Caco-2 (cell line): ENCODE measurements at places on chromosomes 4 and X.

DNA sequence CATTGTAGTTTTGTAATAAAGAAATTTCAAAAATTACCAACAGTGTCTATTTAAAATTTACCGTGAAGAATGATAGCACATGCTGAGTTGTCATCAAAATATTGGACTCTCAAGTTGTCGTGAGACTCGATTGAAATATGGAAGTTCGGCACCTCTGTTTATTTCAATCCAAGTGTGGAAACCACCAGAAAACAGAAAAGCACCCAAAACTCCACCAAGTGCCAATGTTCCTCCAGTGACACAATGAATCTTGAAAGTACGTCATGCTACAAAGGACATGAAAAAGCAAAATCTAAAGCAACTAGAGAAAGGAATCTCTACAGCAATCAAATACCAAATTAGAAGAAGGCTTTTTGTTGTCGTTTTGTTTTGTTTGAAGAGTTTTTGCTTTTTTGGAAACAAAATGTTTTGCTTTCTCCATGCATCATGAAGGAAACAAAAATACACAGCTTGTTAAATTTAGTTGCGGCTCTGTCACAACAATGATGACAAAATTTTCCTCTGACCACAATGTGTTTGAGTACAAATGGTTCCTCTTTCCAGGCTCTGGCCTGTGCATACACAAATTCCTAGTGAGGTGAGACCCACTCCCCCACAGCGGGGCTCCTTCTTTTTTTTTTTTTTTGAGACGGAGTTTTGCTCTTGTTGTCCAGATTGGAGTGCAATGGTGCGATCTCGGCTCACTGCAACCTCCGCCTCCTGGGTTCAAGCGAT lies 9.6 kb upstream of the IL13RA1 start:
- no peak for DNase-seq

- DNase-seq, result no peak
These were observed 81.8 kb downstream of the TEX11 start for GRCh38 chrX:70826715-70827114.

DNA sequence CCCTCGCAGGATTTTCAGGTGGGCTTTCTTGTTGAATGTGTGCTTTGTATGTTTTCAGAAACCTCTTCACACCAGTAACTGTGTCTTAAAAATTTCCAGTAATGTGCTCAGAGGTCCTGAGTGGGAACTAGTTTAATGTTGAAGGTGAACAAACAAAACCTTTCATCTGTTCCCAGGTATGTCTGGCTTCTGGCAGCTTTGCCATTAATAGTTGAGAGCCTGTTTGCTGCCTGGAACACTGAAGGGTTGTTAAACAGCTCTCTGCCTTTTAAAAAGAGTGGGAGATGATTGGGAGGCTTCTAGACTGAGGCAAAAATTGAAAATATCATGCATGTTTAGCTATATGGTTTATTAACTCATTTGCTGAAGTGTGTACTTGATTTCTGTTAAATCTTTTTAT lies 161.2 kb upstream of the AGTR2 start:
- DNase-seq, result no peak

DNA sequence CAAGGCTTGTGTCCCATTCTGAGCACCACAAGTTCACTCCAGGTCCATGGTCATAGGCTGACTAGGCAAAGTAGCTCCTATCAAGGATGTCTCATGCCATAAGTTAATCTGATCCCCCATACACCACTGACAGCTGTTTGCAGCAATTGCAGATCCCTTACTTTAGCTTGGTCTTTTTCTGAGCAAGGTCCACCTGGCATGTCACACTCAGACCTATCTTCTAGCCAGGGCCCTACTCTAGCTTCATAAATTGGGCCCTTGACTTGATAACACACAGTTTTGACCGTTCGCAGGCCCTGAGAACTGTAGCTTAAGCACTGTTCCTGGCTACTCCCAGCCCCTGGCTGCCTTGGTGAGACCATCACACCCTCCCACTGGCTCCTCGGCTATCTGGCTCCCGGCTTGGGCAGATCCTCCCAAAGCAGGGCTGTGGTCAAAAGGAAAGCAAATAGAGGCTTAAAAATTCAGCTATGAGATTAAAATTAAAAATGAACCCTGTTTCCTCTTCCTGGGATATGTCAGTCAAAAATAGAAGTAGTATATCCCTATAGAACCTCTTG lies 427.4 kb downstream of the RAB28 start:
- DNase-seq, result no peak

DNA sequence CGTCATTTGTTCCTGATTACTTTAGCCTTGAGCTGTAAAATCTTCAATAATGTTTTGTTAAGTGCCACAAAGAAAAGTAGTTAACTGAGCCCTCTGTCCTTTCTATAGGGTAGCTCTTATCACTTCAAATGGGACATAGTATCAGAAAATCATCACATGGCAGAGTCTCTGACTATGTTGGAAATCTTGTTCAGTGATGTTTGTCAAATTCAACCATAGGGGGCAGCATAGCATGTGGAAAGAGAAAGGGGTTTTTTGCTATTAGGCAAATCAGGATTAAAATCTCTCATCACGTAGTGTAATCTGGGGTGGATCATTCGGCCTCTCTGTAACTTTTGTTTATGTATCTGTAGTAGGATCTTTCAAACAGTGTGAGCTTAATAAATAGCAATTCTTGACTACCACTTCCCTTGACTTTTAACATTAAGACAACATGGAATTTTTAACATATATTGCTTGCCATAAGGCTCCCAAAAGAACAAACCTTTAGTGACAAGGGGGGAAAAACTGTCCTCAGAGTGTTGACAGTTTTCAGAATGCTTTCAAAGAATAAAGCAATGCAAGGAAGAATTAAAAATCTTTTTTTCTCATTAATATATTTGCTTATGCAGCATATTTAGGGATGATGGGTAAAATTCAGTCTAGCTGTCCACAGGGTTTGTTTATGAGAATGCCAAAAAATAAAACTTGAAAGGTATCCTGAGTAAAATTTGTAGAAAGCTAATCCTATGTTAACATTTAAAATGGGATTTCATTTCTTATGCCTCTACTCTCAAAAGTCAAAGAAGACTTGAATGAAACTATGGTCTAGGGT lies 127.2 kb downstream of the FBXW7 start:
- DNase-seq, result no peak

- no peak for DNase-seq
These were observed 87.9 kb downstream of the HMX1 start for GRCh38 chr4:8783736-8784135.

DNA sequence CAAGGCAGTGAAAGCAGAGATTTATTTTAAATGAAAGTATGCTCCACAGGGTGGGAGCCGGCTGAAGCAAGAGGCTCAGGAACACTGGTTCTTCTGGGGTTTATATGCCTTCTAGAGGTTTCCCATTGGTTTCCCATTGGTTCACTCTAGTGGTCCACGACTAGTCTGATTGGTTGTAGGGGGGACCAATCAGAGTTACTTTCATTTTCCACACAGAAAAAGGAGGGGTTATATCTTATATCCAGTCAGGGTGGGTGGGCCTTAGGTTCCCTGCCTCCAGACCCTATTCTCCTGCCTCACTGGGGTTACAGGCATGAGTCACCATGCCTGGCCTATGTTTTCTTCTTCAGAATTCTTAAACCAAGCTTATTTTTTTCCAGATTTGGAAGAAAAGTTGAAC lies 101.6 kb downstream of the KLHL8 start:
- DNase-seq, result no peak
